Activated CD8-positive, alpha-beta memory T cell treated with anti-CD3 and anti-CD28 coated beads, Interleukin-2, amount 10 ng/mL, durations not matched to agents 7 days and 5 days (primary cell): ENCODE measurements at places on chromosomes 5 and 9.

DNA sequence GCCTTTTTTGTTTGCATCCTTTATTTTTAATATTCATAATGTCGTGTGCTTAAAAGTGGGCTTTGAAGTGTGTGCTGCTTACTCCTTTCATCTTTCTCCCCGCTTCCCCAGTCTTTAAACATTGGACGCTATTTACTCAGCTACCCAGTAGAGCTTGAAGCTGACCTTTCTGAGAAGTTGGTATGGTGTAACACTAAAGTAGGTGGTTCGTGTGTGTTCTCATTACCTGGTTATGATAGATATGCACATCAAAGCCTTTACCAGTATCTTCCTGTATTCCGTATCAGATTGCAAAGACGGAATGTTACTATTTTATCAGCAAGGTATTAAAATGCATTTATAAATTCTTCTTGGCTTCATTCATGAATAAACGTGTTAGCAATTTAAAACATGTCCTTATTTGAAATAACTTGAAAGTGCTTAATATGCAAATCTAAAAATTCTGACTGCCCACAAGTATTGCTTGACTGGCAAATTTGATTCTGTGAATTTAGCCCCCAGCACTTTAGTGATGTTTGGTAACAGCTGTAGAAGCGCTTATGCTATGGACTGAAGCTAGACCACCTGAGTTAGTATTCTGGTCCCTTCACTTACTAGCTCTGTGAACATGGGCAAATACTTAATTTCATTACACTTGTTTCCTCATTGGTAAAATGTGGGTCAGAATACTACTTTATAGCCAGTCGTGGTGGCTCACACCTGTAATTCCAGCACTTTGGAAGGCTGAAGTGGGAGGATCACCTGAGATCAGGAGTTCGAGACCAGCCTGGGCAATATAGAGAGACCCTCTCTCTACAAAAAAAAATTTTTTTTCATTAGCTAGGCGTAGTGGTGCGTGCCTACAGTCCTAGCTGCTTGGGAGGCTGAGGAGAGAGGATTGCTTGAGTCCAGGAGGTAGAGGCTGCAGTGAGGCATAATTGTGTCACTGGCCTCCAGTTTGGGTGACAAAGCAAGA lies 1.7 kb downstream of the RRAGA start:
- H3K27ac ChIP-seq: peak overlapping the region; percentile 99
- H3K4me1 ChIP-seq: peaks cover 28% of the 10 kb centered on the region
- no peak for DNase-seq
- H3K36me3 ChIP-seq: peaks cover 21% of the 10 kb centered on the region
- H3K4me3 ChIP-seq: peak overlapping the region; percentile 93
- no peaks in the 10 kb centered on the region for H3K27me3 ChIP-seq

GRCh38 chr9:135524130-135524861 lies 3.1 kb downstream of the LCN1 start:
- peak; percentile 35 for DNase-seq
- H3K27ac ChIP-seq: no peak overlapping the region
- peaks cover 7% of the 10 kb centered on the region for H3K27me3 ChIP-seq
- H3K36me3 ChIP-seq: peaks cover 2% of the 10 kb centered on the region
- H3K4me1 ChIP-seq: peaks cover 8% of the 10 kb centered on the region
- no peak overlapping the region for H3K4me3 ChIP-seq

- H3K36me3 ChIP-seq: no peaks in the 10 kb centered on the region
- no peak overlapping the region for H3K4me3 ChIP-seq
- no peak for DNase-seq
- H3K27ac ChIP-seq: no peak overlapping the region
Measured at GRCh38 chr5:127298036-127298429, 7.4 kb downstream of the MEGF10 start.

DNA sequence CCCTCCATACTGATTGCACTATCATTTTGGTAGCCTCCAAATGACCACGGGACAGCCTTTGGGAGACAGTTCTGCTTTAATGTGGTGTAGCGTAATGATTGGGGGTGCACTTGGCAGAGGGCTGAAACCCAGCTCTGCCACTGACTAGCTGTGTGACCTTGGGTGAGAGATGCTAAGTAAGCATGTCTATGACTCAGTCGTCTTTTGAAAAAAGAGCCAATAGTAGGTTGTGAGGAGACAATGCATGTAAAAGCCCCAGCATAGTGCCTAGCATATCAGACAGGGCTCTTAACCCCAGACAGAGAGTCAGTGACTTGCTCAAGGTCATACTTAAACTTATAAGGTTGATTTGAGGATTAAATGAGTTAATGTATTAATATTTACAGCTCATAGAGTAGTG lies 18.0 kb upstream of the CXCL14 start:
- H3K27me3 ChIP-seq: peaks cover 7% of the 10 kb centered on the region
- H3K27ac ChIP-seq: no peak overlapping the region
- H3K4me1 ChIP-seq: no peaks in the 10 kb centered on the region
- H3K4me3 ChIP-seq: no peak overlapping the region
- H3K36me3 ChIP-seq: no peaks in the 10 kb centered on the region

DNA sequence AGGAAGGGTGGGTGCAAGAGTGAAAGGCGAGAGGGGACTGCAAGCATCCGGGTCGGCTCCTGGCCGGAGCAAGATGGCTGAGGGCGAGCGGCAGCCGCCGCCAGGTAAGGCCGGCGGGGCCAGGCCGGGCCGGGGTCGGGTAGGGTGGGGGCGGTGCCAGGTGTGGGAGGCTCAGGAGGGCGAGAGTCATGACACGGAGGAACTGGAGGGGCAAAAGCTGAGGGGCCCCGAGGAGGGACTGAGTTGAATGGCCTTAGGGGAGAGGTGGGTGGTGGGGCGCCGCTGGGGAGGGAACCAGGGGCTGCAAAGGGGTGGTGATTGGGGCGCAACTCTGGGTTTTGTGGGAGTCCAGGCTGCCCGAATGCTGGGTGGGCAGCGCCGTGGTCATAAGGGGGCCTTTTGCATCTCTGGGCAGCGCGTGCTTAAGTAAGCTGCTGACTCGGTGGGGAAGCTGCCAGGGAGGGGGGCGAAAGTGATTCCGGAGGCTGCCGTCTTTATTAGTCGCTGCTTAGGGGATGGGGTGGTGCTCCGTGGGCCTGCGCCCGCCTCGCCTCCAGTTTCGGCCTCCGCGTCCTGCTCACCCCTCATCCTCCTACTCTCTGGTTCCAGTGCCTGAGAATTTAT lies 425 bp downstream of the PTPA start:
- H3K27ac ChIP-seq: peak overlapping the region; percentile 98
- peak; percentile 59 for DNase-seq
- no peaks in the 10 kb centered on the region for H3K27me3 ChIP-seq
- H3K4me1 ChIP-seq: peaks cover 35% of the 10 kb centered on the region
- peak overlapping the region; percentile 94 for H3K4me3 ChIP-seq
- no peaks in the 10 kb centered on the region for H3K36me3 ChIP-seq
